ENCODE measurements at places on chromosomes 2 and 18.
A peak's percentile ranks its signal among the peaks of the same experiment; 100 is the strongest.

DNA sequence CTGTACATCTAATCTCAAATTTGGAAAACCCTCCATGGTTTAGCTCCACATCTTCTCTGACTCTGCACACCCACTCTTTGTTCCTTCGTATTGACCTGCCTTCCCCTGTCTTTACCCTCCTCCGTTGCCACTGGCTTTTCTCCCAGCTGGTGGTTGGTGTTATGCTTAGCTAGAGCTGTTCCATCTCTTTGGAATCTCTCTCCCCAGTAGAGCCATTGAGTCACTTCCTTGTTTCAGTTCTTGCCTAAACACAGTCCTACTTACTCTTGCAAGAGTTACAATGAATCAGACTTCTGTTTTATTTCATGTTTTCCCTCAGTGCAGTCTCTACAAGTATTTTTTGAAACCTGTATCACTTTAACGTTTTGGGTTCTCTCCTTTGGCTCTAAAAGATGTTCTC is 263.9 kb downstream of the LTBP1 start:
- DNase-seq = no peak

DNA sequence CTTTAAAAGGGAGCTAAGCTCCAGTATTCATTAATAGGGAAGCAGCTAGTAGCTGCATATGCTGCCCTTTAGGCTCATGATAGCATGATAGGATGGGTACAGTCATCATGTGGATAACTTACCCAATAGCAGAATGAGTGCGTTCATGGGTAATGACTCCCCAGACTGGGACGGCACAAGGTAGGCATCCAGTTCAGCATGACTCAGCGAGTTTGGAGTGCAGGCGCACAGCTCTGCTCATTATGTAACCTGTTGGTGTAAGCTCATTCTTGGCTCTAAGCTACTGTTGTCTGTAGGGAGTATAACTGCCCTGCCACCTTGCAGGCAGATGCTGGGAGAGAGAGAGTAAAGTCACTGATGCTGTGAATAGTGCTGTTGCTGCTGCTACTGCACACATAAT is 209.2 kb upstream of the SYT4 start:
- DNase-seq = no peak

- no peak for DNase-seq
Measured at GRCh38 chr2:20469595-20469994, 22.7 kb downstream of the RHOB start.

GRCh38 chr2:76985387-76986136 is 536.6 kb downstream of the LRRTM4 start:
- DNase-seq = no peak

GRCh38 chr18:69998523-69998987 is 50.9 kb upstream of the CD226 start:
- no peak for DNase-seq

DNA sequence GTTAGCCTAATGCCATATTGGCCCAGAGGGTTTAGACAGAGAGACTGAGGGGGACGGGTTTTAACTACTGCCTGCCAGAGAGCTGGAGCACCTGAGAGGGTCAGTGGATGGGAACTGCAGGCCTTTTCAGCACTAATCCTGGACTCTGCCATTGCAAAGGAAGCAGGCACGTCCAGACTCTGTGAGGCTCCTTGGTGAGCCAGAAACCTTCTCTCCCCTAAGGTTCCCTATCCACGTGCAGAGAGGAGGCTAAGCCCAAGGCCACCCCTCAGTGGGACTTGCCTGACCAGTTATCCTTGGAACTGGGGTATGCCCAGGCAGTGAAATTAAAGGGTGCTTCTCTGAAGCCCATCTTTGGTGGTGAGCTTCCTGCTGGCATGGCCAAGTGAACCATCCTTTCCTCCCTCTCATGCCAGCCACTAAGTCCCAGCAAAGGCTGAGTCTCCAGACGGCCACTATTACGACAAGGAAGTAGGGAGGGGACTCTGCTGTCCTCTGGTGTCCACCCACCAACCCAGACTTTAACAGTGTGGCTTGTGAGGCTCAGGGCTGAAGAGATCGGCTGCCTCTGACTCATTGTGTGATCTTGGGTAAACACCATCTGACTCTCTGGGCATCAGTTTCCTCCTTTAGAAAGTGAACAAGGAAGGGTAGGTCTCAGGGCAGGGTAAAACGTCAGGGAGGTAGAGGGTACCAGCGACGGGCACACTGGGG is 3.9 kb upstream of the MLPH start:
- DNase-seq = peak; percentile 50

DNA sequence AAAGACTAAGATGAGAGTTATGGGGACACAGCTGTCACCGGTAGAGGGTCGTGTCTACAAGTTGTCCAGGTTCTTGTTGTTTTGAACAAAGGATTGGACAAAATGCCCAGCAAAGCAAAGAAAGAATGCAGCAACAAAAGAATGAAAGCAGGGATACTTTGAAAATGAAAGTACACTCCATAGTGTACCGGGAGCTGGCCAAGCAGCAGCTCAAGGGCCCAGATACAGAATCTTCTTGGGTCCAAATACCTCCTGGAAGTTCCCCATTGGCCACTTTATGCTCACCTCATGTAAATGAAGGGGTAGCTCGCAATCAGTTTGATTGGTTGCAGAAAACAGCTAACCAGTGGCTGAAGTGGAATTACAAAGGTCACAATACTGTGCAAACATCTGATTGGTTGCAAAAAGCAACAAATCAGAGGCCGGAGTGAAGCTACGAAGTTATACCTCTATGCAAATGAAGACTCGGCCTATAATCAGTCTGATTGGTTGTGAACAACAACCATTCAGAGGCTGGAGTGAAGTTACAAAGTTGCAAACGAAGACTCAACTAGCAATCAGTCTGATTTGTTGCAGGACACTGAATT is 474.9 kb upstream of the TMEFF2 start:
- no peak for DNase-seq

GRCh38 chr18:68735483-68736343 is 20.8 kb upstream of the TMX3 start:
- DNase-seq = no peak

DNA sequence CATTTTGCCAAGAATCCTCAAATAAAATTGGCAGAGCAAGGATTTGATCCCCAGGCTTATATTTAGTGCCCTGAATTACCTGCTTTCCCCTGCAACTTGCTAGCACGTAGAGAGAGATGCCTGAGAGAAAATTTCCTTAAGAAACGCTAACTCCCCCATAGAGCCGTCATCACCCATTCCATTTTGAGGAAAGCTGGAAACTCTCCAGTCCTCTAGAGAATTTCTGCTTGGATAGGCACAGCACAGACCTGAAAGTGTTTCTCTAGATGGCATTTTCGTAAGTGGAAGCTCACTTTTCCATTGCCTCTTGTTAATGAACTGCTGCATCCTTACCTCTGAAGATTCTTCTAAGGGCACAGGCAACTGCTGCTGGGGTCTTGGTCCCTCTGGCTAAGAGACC is 277.8 kb upstream of the SIX2 start:
- DNase-seq = no peak

Data from type B pancreatic cell (in vitro differentiated cells).